ENCODE measurements at places on chromosomes 13 and 19.

GRCh38 chr13:36248700-36249099, 34.3 kb upstream of the SOHLH2 start:
- H3K4me3 ChIP-seq = no peak overlapping the region
- H3K36me3 ChIP-seq = no peaks in the 10 kb centered on the region
- no peaks in the 10 kb centered on the region for H3K27me3 ChIP-seq
- DNase-seq = no peak

GRCh38 chr13:107807306-107808073, 407.8 kb downstream of the LIG4 start:
- no peaks in the 10 kb centered on the region for H3K36me3 ChIP-seq
- no peaks in the 10 kb centered on the region for H3K27me3 ChIP-seq
- H3K4me3 ChIP-seq = no peak overlapping the region
- no peaks in the 10 kb centered on the region for H3K4me1 ChIP-seq
- H3K27ac ChIP-seq = no peak overlapping the region

GRCh38 chr13:22102271-22102670, 431.4 kb downstream of the FGF9 start:
- H3K27ac ChIP-seq = no peak overlapping the region
- no peaks in the 10 kb centered on the region for H3K36me3 ChIP-seq
- no peak for DNase-seq
- no peaks in the 10 kb centered on the region for H3K27me3 ChIP-seq

- H3K27ac ChIP-seq = peak overlapping the region; percentile 31
- peak overlapping the region; percentile 95 for H3K4me3 ChIP-seq
- no peaks in the 10 kb centered on the region for H3K27me3 ChIP-seq
- DNase-seq = no peak
Observed at GRCh38 chr13:113586661-113587479, 2.3 kb downstream of the TFDP1 start.

GRCh38 chr13:113971471-113972231, 2.2 kb downstream of the C13orf46 start:
- no peaks in the 10 kb centered on the region for H3K27me3 ChIP-seq
- peaks cover 3% of the 10 kb centered on the region for H3K36me3 ChIP-seq
- H3K4me3 ChIP-seq = no peak overlapping the region

DNA sequence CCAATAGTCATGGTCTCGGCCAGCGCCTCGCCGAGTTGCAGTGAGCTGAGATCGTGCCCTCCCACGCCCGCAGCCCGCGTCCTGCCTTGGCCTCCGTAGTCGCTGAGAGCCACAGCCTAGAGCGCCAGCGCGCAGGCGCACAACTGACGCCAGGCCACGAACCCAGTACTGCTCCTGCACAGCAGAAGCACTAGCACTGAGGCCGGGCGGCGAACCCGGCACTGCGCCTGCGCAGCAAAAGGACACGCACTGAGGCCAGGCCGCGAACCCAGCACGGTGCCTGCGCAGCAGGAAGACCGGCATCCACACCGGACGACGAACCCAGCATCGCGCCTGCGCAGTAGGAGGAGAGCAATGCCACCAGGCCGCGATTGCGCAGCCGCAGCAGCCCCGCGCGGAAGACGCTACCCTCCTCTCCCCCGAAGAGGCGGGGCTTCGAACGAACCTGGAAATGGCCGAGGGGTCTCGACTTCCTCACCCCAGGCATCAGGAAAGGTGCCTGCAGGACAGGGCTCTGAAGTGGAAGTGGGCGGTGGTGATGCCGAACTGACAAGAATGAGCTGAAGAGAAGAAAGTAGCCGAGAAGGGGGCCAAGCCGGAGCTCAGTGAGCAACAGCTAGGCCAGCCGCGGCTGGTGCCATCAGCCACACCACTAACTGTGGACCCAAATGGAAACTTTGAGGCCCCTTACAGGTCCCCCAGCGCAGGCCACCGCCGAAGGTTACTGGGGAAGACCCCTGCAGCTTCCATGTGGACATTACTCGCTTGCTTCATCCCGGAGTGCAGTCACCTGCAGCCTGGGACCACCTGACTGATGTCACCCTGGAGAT, 7.5 kb downstream of the F10 start:
- H3K4me1 ChIP-seq = peaks cover 2% of the 10 kb centered on the region
- H3K27me3 ChIP-seq = peaks cover 52% of the 10 kb centered on the region
- H3K4me3 ChIP-seq = peak overlapping the region; percentile 15
- H3K27ac ChIP-seq = no peak overlapping the region
- no peaks in the 10 kb centered on the region for H3K36me3 ChIP-seq
